ENCODE measurements at places on chromosomes 4 and X.

DNA sequence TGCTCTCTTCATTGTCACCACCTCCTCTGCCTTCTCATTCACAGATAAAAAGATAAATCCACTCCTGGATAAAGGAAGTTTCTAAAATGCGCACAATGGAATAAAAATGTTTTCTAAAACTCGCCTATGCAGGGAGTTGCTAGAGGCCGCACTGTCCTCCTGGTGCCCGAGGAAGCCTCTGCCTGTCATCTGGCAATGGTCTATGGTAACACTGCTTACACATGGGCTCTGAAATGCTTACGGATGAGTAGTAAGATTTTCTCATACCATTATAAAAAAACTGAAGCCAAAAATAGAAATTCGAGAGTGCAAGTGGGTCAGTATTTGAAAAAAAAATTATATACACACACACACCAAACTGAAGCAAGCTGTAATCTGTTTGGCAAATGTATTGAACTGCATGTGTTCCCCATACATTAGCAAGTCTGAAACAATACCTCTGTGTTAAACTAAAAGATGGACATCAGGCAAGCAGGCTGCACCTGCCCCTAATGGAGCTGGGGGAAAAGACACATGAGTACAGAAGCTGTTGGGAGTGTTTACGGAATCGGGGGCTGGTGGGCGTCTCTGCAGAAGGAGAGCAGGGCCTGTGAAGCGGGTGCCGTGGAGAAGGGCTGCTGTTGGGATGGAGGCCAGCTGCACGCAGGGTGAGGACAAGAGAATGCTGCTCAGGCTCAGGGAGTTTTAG, 103.3 kb upstream of the FAT1 start:
- DNase-seq, result no peak

GRCh38 chr4:53507671-53508286, 83.5 kb downstream of the LNX1 start:
- DNase-seq, result no peak

GRCh38 chrX:154607370-154607769, 11.7 kb downstream of the CTAG1B start:
- no peak for DNase-seq

DNA sequence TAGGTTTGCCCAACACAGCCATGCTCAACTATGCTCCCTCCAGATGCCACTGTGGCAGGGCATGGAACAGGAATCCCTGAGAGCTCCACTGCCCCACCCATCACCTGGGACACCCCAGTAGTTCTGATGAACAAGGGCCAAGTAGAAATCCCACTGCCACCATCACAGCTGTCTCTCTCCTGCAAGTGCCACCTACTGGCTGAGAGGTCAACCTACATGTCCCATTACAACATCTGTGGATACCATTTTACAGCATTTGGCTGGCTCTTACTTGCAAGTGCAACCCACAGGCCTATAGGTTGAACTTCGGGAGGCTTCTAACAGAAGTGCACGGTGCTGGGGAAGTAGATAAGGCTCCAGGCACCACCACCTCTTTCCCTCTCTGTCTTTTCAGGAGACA, 142.5 kb downstream of the CXXC4 start:
- DNase-seq, result no peak

DNA sequence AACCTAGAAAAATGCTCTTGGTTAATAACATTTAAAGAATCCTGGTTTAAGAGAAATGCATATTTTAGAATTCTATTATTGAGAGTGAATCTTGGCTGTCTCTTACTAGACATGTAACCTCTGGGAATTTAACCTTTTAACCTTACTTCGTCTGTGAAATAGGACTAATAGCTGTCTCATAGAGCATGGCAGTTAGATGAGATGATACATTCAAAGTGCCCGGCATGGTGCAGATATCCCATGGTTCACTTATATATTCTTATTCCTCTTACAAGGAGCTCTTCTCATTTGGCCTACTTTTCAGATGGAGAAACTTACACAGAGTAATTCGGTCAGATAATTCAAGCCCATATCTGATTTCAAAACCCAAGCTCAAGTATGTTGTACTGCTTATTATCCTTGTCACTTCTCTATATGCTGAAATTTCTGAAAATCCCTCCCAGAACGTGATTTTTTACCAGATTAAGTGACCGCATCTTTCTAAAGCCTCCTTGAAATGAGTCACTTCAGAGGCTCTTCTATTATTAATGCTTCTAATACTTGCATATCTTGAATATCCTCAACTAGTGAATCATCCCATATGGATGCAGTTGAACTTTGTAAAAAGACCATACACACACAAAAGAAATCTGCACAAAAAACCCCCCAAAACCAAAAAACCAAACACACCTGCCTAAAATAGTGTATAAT, 4.9 kb downstream of the CDKN2AIP start:
- DNase-seq, result peak; percentile 6

DNA sequence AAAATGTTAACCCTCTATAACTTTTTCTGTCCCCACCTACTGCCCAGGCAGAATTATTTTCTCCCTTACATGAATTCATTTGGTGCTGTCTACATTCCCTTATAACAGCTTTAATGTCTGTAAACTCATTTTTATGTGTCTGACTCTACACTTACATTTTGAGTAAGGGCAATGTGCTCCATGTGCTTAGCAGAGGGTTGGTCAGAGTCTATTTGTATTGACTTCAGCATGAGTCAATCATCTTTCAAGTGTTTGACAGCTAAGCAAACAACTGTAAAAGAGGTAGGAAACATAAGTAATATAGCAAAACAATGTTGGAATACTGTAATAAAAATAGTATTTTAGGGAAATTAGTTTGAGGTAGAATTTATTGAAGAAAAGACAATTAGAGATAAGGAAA, 6.3 kb downstream of the IL15 start:
- DNase-seq, result no peak

DNA sequence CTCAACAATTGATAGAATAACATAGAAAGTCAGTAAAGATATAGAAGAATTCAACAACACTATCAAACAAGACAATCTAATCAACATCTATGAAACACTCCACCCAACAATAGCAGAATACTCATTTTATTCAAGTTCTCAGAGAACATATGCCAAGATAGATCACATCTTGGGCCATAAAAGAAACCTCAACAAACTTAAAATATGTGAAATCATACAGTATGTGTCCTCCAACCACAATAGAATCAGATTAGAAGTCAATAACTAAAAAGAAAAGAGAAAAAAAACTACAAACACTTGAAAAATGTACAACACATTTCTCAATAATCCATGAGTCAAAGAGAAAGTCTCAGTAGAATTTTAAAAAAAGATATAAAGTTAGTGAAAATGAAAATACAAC, 78.6 kb upstream of the LDB2 start:
- no peak for DNase-seq

DNA sequence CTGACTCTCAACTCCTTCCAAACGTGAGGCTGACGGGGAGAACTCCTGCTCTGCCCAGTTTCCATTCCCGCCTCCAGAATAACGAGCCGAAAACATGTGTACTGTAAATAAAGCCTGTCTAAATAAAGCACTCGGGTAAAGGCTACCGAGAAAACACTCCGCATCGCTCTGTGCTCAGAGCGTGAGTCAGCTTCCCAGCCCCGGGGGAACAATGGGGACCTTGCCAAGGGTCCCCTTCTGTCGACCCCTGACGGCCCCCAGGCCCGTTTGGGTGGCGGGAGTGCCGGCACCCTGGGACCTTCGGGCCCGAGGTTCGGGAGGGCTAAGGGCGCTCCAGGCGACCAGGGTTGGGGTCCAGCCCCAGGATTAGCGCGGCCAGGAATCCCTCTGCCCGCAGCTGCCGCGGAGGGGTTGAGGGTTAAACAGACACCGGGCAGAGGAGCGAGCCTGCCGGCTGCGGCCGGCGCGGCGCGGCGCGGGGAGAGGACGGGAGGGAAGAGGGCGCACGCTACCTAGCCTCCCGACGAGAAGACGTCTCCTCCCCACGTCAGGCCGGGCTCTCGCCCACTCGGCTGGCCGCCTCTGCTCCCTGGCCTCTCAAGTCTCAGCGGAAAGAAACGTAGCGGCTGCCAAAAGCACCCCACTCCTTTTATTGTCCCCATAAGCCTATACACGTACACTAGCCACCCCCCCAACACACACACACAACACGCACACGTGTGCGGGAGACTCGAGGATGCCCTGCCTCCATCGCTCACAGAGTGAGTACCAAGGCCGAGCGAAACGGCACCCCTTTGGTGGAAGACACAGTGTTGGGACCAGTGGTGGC, 85.5 kb downstream of the BCOR start:
- peak; percentile 81 for DNase-seq

DNA sequence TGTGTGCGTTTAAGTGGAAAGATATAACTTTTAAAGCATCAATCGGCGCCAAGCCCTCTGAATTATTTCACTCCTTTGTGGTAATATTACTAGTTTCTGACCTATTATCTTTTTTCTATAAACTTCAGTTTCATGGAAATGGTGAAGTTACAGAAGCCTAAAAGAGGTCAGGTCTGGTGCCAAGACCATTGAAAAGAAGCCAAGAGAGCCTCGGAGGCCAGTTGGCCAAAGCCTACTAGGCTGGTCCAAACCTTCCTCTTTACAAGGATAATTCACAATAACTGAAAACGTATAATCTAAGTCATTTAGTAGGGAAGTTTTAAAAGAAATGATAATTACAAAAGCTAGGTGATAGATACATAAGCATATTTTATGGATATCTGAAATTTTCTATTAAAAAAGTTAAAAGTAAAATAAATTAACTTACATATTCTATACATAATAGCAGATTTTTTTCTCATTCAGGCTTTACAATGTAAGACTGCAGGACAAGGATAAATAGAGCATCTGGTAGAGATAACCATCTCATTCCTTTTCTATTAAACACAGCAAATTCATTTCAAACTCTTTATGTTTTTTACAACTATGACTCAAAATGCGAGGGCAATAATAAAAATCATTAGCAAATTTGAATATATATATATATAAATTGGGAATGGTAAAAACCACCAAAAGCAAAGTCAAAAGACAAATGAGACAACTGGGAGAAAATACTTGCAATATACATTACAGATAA, 49.2 kb downstream of the WDFY3 start:
- DNase-seq, result no peak

DNA sequence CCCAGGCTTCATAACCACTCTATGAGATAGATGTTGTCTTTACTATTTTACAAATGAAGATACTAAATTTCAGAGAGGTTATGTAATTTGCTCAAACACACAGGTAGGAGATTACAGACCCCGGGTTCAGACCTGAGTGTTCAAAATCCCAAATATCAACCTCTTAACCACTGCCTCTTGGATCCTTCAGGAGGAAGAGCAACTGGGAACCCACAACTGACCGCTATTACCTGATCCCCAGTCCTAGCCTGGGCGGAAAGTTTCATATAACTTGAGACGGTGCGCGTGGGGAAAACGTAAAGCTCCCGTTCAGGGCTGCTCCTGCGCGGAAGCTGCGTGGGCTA, 8.9 kb upstream of the PRDM8 start:
- no peak for DNase-seq

DNA sequence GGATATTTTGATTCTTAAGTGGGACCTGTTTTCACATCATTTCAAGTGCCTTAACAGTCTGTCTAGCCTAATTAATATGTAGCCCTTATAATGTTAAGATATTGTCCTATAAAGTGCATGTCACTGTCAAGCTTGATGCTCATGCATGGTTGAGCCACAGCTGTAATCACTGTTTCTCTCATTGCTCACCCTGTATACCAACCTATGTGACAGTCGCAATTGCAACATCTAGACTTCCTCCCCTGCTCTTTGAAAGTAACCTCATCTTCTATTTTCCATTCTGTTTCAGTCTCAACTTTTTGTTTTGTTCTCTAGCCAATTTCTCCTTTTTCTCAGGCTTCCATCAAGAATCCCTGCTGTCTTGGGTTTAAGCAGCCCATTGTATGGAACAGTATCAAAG, 24.4 kb upstream of the MSL3 start:
- no peak for DNase-seq

GRCh38 chr4:85154591-85154990, 188.1 kb upstream of the WDFY3 start:
- no peak for DNase-seq

- no peak for DNase-seq
Measured at GRCh38 chrX:20711366-20711765, 444.7 kb upstream of the RPS6KA3 start.

DNA sequence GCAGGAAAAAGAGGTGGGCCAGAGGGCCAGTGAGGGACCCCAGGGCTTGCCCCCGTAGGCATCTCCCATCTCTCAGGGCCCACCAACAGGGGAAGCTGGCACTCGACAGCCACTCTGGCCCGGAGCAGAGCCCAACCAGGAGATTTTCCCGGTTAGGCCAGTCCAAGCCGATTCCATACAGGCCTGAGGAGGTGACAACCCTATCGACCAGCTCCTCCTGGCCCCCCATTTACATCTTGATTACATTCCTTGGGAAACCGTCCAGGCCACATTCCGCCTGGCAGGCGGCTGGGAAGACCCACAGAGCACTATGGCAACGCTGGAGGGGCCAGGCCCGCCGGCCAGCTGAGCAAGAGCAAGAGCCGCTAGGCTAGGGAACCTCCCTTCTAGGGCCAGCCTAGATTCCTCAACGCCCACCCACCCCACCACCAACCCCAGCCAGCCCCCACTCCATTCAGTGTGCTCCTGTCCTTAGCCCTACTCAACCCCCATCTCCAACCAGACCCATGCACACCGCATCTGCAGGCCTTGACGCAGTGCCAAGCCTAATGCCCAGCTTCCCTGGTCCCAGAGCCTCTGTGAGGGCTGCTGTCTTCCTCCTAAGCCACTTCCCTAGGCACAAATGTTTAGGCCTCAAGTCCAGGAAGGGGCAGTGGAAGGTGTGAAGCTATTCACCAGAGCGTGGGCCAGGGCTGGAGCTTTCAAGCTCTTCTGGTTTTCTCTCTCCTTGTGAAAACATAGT, 161.2 kb downstream of the EFNB1 start:
- DNase-seq, result peak; percentile 93

DNA sequence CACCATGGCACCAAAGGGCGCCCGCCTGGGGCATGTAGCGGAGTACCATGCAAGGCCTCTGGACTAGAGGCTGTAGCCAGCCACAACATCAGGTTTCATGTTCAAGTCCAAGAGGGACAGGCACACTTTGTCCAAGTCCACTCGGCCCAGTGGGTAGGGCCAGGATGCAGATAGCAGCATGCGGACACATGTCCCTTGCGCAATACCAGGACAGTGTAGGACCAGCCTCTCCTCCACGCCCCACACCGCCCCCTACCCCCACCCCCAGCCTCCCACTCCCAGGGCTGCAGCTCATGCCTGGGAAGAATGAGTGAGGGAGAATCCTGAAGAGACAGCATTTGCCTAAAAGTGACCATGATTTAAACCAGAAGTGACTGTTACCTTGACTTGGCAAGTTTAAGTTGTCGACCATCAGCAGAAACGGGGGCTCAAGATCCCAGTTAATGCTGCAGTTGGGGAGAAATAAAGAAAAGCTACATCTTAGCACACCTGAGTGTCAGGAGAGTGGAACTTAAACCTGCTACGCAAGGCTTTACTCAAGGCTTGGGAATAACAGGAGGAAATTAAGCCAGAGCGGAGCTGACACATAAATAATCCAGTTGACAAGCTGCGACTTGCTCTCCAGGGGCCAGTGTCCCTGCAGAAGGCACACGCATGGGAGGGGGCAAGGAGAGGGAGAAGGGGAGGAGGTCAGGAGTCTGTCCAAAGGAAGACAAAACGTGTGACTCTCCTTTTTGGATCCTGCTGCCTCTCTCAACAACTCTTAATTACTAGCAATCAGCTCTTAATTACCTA, 221.7 kb downstream of the BCOR start:
- DNase-seq, result no peak
